ENCODE measurements at places on chromosomes 2 and 18.

DNA sequence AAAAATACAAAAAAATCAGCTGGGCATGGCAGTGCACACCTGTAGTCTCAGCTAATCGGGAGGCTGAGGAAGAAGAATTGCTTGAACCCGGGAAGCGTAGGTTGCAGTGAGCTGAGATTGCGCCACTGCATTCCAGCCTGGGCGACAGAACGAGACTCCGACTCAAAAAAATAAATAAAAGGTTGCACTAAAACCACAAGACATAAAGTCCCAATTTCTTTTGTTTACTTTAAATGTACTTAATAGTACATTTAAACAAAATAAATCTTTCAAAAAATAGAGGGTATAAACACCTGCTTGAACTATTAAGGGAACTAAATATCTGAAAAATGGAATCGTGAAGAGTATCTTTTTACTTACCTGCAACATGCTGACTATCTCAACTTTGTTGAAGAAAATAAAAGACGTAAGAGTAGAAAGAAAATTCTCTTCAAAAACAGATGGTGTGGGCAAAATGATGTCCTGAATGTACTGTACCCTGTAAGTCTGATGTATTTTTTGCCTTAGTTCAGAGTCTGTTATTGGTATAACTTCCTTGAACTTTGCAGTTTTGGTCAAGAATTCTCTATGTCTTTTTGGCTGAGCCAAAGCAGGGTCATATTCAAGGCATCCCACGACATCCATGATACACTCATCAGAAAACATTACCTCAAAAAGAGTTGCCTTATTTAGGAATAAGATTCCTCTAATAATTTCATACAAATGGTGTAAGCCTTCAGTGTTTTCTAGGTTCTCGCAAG lies 19.2 kb downstream of the PPP4R3B start:
- no peak for DNase-seq

- no peak for DNase-seq
Measured at GRCh38 chr2:79971807-79972206, 332.7 kb downstream of the LRRTM1 start.

DNA sequence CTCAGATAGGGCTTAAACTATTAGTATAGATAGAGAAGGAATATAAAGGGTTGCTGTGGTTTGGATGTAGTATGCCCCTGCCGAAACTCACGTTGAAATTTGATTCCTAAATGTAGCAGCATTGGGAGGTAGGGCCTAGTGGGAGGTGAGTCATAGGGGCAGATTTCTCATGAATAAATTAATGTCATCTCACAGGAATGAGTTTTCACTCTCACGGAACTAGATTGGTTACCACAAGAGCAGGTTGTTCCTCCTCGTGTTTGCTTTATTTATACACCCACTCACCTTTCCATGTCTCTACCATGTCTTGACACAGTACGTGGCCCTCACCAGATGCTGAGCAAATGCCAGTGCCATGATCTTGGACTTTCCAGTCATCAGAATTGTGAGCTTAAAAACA lies 218.2 kb downstream of the RBM43 start:
- no peak for DNase-seq

- DNase-seq: no peak
Measured at GRCh38 chr2:62570861-62571698, 65.1 kb upstream of the TMEM17 start.

DNA sequence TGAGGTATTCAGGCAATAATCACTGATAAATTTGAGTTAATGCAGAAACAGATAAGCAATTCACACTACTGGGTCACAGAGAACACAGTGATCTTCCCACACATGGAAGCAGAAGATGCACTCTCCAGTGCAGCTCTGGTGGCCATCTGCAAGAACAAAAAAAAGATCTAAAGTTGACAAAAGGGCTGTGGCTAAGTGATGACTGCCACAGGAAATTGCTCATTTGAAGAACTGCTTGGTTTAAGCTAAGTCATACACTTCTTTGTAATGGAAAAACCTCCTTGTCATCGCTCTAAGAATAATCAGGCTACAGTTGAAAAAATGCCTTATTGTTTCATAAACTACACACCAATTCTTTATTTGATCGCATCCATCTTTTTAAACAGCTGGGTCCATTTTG lies 115.1 kb downstream of the DTNB start:
- no peak for DNase-seq

GRCh38 chr2:70132244-70133126 lies 45.2 kb downstream of the PCBP1 start:
- DNase-seq: no peak

- no peak for DNase-seq
Measured at GRCh38 chr2:3279236-3279960, 98.2 kb downstream of the EIPR1 start.

DNA sequence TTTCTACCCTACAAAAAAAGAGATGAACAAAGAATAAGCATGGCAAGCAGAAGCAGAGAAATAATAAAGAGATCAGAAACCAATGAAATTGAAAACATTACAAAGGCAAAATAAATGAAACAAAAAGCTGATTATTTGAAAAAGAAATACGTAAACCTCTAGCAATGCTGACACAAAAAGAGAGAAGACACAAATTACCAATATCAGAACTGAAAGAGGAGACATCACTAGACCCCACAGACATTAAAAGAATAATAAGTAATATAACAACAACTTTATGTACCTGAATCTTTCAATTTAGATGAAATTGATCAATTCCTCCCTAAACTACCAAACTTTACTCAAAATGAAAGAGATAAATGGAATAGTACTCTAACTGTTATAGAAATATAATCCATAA lies 75.9 kb downstream of the TMEM163 start:
- DNase-seq: no peak

DNA sequence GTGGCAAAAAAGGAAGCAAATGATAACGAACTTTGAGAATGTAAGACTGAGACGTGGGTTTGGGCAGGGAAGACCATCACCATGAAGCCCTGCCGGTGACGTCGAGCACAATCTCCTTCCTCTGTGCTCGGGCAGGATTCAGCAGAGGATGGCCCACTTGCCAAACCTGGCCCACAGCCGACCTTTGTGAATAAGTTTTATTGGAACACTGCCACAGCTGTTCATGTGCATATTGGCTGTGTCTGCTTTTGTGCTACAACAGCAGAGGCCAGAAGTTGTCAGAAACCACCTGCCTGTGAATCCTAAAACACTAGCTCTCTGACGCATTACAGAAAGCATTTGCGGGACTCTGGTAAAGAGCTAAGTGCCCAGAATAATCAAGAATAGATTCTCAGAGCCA lies 223.9 kb downstream of the MYT1L start:
- no peak for DNase-seq

GRCh38 chr2:118604371-118604770 lies 243.1 kb downstream of the EN1 start:
- no peak for DNase-seq

DNA sequence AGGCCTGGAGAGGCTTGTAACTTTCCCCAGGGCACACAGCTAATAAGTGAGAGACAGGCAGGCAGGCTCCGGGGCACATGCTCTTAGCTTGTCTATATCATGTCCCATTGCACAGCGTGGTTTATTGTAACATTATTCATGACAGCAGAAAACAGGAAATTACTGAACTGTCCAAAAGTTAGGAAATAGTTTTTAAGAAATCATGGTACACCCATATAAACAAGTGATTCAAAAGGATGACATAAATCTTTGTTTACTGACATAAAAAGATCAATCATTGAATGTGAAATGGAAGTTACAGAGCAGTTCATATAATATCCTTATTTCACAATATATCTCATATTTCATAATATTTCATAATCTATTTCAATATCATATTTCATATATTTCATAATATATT lies 34.3 kb upstream of the TXNDC2 start:
- DNase-seq: no peak

GRCh38 chr18:43876286-43876685 lies 599.0 kb upstream of the SYT4 start:
- DNase-seq: no peak

GRCh38 chr2:224893848-224894247 lies 148.4 kb downstream of the DOCK10 start:
- no peak for DNase-seq

GRCh38 chr2:65969161-65969560 lies 465.8 kb upstream of the MEIS1 start:
- DNase-seq: no peak

DNA sequence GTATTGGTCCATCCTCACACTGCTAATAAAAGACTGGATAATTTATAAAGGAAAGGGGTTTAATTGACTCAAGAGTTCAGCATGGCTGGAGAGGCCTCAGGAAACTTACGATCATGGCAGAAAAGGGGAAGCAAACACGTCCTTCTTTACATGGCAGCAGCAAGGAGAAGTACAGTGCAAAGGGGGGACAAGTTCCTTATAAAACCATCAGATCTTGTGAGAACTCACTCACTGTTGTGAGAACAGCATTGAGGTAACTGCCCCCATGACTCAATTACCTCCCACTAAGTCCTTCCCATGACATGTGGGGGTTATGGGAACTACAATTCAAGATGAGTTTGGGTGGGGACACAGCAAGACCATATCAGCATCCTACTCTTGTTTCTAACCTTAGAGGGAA lies 37.0 kb downstream of the SP100 start:
- DNase-seq: no peak

GRCh38 chr2:31660165-31660564 lies 79.4 kb upstream of the SRD5A2 start:
- DNase-seq: no peak

DNA sequence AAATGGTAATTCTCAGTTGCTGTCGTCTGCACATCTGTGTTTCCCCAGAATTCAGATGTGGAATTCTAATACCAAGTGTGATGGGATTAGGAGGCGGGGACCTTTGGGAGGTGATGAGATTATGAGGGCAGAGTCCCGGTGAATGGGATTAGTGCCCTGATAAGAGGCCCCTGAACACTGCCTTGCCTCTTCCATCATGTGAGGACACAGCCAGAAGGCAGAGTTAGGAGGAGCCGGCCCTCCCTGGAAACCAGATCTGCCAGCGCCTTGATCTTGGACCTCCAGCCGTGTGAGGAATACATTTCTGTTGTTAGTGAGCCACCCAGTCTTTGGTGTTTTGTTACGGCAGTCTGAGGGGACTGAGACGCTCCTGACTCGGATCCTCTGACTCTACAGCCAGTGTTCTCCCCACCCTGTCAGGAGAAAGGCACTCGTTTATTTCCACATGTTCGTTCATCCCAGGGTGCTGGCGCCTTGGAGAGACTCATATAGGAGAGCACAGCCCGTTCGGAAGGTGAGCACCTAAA lies 395.0 kb downstream of the ZNF516 start:
- no peak for DNase-seq

- no peak for DNase-seq
Measured at GRCh38 chr18:45782662-45783061, 42.8 kb upstream of the SIGLEC15 start.

- no peak for DNase-seq
Measured at GRCh38 chr2:105895990-105896764, 151.5 kb downstream of the NCK2 start.

- DNase-seq: peak; percentile 44
Measured at GRCh38 chr18:9914584-9915290, 921 bp downstream of the VAPA start.

GRCh38 chr2:159736048-159736447 lies 23.7 kb downstream of the MARCHF7 start:
- no peak for DNase-seq

DNA sequence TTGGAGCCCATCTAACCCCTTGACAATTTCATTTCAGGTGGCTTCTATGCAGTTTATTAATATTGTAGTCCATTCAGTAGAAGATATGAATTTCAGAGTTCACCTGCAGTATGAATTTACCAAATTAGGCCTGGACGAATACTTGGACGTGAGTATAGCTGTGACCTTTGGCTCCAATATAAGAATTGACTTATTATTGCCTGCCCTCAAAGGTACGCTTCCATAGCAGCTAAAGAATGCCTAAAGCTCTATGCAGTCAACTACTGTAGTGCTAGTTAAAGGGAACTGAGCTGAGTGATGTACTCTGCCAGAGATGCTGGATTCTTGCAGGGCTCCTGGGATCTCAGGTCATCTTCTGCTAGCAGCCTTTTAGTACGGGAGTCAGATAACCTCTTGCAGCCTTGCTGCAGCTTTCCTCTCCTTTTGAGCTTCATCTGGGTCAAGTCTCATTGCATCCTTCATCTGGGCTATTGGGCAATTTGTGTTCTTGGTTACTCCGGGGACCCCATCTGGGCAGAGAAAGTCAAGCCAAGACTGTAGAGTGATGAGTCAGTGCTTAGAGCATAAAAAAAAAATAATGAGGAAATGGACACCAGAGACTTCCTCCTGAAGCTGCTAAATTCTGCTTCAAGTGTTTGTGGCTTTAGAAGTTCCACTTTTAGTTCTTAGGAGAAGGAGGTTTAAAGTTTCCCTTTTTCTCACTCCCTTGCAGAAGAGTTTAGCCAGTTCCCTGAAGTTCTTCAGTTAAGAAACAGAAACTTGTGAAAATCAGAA lies 105.6 kb downstream of the PRPF40A start:
- DNase-seq: no peak
